ENCODE measurements at places on chromosomes 1 and 21. TPM values are rescaled to one million over a fixed set of nuclear protein-coding genes. Genes with fewer than 3 reads are reported as not detected.
A peak's percentile ranks its signal among the peaks of the same experiment; 100 is the strongest.

DNA sequence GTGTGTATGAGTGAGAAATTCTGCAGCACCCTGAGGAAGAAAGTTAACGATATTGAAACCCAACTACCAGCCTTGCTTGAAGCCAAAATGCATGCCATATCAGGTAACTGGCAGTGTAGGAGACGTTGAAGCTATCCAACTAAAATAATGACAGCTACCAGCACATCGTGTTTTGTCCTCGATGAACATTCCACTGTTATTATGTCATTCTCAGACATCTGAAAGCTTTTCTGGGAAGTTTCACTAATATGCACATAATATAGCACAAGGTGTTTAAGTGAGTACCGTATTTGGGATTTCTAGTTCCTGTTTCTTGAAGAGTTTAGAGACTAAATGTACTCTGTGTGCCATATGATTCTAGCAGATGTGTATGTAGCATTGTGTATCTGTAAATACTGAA, 173.5 kb downstream of the DISC1 start:
- DNase-seq, result peak; percentile 59

The KRTAP19-3 gene
- not detected for total RNA-seq

The SLC1A7 gene
- total RNA-seq, result 3.8 TPM

- DNase-seq, result no peak
These were observed 130.8 kb downstream of the USP25 start for GRCh38 chr21:15860541-15860940.

The TMEM81 gene
- 2.0 TPM for total RNA-seq

GRCh38 chr1:61035880-61036279, 46.5 kb upstream of the NFIA start:
- DNase-seq, result no peak

DNA sequence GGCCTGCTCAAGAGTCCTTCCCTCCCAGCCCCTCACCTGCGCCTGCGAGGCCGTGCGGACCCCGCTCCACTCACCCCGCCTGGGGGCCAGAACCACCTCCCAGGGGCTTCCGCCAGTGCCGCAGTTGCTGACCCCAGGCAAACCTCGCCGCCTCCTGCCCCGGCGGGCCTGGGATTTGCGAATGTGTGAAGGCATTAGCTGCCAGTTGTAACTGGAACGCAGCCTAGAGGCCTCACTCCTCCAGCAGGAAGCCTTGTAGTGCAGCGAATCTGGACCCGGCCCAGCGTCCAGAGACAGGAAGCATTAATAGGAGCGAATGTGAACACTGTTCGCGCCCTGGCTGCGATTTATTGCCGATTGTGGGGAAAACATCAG, 140.9 kb upstream of the ARHGEF16 start:
- DNase-seq, result peak; percentile 97

The KLHDC7A gene
- not detected for total RNA-seq

- no peak for DNase-seq
These were observed 31.6 kb upstream of the NBL1 start for GRCh38 chr1:19612530-19612929.

Measured in fibroblast of the aortic adventitia (primary cell).